Adipose tissue (tissue), 3 donors: ENCODE measurements at places on chromosomes 6 and 20. TPM values are rescaled to one million over a fixed set of nuclear protein-coding genes. Genes with fewer than 3 reads are reported as not detected.

The GABRR2 gene
- polyA plus RNA-seq = 0.26 TPM

The TRIM10 gene
- not detected for polyA plus RNA-seq

The CNPY3 gene
- 23.6 TPM for polyA plus RNA-seq

The OOEP gene
- polyA plus RNA-seq = 0.59 TPM

The PRSS35 gene
- 0.29 TPM for polyA plus RNA-seq

The ABRACL gene
- polyA plus RNA-seq = 22.9 TPM

The OXT gene
- not detected for polyA plus RNA-seq

The DEFB132 gene
- polyA plus RNA-seq = 1.2 TPM

The SLC22A2 gene
- not detected for polyA plus RNA-seq

The ADAM33 gene
- polyA plus RNA-seq = 3.8 TPM

The HLA-DPB1 gene
- polyA plus RNA-seq = 48.0 TPM
